Transverse colon (tissue), 4 donors: ENCODE measurements at places on chromosomes 5 and 9. TPM values are rescaled to one million over a fixed set of nuclear protein-coding genes. Genes with fewer than 3 reads are reported as not detected.

DNA sequence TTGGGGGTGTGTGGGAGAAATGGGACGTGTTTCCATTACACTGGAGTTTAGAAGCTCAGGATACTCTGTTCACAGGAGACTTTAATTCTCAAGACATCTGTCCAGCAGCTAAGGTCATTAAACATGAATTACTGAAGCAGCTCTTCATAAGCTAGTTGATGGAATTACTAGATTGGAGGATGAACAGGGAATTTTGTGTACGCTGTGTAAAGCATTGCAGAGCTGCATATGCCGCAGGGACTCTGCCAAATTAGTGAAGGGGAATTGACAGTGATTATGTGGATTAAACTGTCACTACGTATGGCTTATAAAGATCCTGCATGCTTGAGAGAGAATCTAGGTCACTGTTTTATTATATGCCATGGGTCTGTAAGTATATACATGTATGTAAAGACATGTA, 177.5 kb upstream of the TBC1D2 start:
- no peak for DNase-seq

DNA sequence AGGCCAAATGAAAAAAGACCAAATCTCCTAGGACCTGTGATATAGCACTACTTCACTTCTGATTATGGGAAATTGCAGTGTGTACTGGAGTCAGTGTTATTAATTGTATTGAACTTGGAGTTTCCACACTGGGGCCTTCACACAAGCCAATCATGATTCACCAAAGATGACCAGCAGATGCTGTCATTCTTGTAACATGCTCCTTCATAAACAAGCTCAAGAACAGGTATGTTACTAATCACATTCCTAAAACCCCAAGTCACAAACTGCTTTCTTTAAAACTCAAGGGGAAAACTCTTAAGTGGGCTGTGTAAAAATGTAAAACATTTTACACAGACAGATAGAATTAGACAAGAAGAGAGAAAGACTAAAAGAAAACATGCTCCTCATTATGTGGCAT, 5.6 kb downstream of the KLHL3 start:
- no peak for DNase-seq

DNA sequence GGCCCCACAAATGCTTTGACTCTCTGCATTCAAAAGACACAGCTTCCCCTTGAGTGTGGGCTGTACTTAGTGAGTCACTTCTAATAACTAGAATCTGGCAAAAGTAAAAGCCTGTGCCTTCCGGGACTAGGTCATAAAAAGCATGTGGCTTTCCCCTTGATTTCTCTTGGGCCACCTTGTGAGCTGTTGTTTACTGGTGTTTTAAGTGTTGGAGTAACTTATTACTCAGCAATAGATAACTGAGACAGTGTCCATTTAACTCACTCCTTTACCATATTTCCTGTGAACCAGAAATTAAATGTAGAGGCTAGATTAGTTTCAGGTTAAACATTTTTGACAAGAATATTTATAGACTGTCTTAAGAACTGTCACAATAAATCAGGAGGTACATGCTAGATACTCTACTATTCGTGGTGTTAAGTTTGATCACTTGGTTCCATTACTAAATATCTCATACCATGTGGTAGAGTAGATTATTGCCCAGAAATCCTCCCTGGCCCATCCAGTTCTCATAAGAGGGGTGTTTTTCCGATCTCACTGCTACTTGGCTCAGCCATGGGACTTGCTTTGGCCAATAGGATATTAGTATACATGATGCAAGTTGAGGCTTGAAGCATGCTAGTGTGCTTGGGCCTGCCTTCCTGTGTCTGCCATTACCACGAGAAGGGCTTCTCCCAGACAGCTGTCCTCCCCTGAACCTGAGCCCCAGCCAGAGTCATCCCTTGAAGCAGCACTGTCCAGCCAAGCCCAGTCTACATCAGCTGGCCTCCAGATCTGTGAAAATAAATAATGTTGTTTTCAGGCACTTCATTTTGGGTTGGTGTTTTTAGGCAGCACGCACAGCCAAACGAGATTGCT, 10.4 kb upstream of the CMBL start:
- DNase-seq = no peak

- no peak for DNase-seq
Observed at GRCh38 chr9:78439866-78440830, 143.2 kb downstream of the PSAT1 start.

GRCh38 chr5:143207563-143208364, 195.7 kb downstream of the NR3C1 start:
- no peak for DNase-seq

- no peak for DNase-seq
Observed at GRCh38 chr5:83245037-83245436, 167.7 kb downstream of the XRCC4 start.

DNA sequence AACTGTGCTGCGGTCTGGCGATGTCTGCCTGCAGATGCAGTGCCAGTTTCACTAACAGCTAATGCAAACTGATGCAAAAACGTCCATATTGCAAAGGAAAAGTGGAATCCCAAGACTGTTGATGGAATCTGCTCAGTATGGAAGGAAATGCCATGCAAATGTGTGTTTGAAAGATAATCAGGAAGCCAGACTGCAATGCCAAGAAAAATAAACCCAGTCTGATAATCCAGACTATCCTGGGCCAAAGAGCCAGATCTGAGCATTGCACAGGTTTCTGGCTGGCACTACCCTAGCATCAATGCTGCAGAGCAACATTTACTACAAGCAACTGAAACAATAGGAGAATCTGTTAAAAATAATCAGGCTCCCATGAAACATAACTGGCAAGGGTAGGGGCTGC, 130.3 kb downstream of the FSTL4 start:
- no peak for DNase-seq

GRCh38 chr9:5688109-5688508, 59.2 kb downstream of the RIC1 start:
- no peak for DNase-seq

DNA sequence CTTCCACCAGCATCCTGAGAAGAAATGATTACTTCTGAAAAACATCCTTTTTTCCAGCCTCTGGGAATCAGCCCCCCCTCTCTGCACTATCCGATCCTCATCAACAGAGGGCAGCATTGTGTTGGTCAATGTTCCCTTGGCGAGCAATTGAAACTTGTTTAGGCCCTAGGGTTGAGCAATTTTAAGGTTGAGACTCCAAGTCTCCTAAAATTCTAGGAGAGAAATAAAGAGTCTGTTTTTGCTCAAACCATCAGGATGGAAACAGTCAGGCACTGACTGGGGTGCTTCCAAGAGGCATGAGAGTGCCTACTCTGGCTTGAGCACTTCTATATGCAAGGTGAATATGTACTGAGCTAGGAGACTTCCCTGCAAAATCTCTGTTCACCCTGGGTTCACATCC, 12.4 kb upstream of the CYFIP2 start:
- DNase-seq = peak; percentile 58

The DRD1 gene
- total RNA-seq = not detected

DNA sequence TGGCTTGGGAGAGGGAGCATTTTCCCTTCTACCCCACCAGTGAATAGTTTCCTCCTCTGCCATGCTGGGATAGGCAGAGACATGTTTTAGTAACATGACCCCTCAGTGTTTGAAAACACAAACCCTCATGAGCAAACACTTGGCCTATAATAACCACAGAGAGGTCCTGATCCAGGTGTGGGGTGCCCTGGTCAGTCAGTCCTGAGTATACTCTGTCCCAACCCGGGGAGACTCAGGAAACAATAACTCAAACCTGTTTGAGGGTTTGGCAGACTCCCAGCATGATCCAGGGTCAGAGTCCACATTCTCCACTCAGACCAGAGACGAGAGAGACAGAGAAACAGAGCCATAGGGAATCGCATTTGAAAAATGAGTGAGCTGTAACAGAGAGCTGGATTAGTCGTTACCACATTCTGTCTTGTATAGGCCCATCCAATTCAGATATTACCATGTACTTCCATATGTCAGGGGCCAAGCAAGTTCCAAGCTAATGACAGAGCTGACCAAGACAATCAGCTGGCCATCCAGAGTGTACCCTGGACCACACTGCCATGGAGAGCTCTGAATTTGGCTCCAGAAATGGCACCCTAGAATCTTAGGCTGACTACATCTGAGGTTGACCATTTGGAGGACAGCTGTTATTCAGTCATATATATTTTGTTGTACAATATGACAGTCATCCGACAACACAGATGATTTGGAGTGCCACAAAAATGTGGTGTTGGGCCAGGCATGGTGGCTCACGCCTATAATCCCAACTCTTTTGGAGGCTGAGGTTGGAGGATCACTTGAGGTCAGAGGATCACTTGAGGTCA, 4.2 kb upstream of the CA9 start:
- DNase-seq = peak; percentile 89

- no peak for DNase-seq
Observed at GRCh38 chr5:79081779-79082178, 12.2 kb downstream of the BHMT2 start.

- DNase-seq = no peak
Observed at GRCh38 chr9:92727716-92728700, 36.6 kb downstream of the BICD2 start.

The QRFP gene
- not detected for total RNA-seq
